ENCODE measurements at places on chromosomes 7 and 10.

- DNase-seq: no peak
These were observed 337.4 kb downstream of the PRPF18 start for GRCh38 chr10:13924040-13924725.

GRCh38 chr7:16822029-16822428, 17.2 kb upstream of the AGR2 start:
- no peak for DNase-seq

- no peak for DNase-seq
These were observed 25.6 kb downstream of the ADRA2A start for GRCh38 chr10:111102359-111102837.

- no peak for DNase-seq
These were observed 52.2 kb downstream of the PWWP2B start for GRCh38 chr10:132449051-132449810.

DNA sequence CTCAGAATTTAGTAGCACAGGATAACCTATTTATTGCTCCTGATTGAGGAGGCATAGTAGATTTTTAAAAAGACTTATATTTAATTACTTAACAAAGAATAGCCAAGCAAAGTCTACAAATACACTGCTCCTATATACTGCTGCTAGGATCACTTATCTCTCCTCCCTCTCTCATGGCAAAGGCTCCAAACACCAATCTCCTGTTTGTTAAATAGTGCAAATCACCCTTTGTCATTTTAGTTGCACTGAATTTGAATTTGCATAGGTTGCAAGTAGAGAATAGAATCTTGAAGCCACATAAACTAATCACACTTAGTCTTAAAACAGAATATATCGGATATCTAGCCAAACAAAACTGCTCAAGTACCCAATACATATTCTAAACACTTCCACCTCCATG, 219.1 kb upstream of the LRRN3 start:
- no peak for DNase-seq

- DNase-seq: no peak
These were observed 218.2 kb downstream of the CCDC3 start for GRCh38 chr10:12783293-12783692.

GRCh38 chr7:40733578-40733977, 598.8 kb downstream of the SUGCT start:
- no peak for DNase-seq

- peak; percentile 33 for DNase-seq
These were observed 11.8 kb upstream of the CAMK2G start for GRCh38 chr10:73886085-73886529.

DNA sequence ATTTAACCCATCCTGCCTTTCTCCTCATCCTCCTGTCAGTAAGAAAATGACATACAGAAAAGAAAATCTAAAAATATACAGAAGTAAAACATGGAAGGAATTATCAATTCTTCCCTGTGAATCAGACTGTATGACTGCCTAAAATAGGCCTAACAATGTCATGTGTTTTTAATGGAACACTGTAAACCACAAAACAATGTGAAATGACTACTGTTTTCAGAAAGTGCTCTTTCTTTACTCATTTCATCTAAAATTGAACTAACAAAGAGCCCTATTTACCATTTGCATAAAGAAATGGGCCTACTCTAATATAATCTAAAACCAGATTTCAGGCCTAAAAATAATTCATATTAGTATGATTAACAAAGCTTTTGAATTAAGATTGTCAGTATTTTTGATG, 35.7 kb downstream of the SEMA3E start:
- no peak for DNase-seq

- DNase-seq: no peak
These were observed 16.6 kb upstream of the WDFY4 start for GRCh38 chr10:48667960-48668590.

- DNase-seq: no peak
These were observed 816 bp downstream of the PSMG3 start for GRCh38 chr7:1569016-1569415.

GRCh38 chr10:19491166-19491565, 325.1 kb upstream of the PLXDC2 start:
- DNase-seq: no peak

- DNase-seq: no peak
These were observed 948.8 kb downstream of the GRM8 start for GRCh38 chr7:126303926-126304325.

- DNase-seq: no peak
These were observed 428.4 kb upstream of the KLF6 start for GRCh38 chr10:4213441-4213840.

DNA sequence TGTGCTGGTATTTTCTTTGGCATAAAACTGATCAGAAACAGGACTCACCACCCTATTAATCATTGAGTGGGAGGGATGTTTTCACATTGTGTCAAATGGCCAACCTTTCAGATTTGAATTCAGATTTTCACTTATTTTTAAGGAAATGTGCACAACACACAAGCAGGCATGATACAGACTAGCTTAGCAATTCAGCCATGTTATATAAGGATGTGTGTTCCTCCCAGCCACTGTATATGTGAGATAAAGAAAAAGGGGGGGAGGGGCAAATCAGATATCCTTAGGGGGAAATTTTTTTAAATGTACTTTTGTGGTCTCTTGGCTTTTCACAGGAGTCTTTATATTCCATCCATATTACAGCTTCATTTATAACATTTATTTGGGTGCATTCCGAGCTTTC, 3.1 kb downstream of the GAD2 start:
- no peak for DNase-seq

- no peak for DNase-seq
These were observed 119.5 kb downstream of the BICC1 start for GRCh38 chr10:58632216-58632615.

GRCh38 chr10:86711513-86712316, 43.4 kb downstream of the LDB3 start:
- DNase-seq: peak; percentile 19

DNA sequence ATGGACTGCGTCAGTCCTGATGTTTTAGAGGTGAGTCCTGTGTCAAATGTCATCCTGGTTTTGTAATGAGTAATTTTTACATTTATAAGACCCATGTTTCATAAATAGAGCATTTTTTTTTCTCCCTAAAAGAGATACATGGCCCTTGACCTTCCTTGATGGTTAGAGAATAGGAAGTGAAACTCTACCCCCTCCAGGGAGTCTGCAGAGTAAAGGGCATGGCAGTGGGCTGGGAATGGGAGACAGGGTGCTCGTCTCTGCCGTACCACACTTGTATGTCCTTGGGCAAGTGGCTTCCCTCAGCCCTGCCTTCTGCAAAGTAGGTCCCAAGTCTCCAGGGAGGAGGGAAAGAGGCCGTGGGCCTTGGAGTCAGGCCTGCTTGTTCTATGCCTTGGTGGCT, 63.9 kb downstream of the WDFY4 start:
- no peak for DNase-seq

DNA sequence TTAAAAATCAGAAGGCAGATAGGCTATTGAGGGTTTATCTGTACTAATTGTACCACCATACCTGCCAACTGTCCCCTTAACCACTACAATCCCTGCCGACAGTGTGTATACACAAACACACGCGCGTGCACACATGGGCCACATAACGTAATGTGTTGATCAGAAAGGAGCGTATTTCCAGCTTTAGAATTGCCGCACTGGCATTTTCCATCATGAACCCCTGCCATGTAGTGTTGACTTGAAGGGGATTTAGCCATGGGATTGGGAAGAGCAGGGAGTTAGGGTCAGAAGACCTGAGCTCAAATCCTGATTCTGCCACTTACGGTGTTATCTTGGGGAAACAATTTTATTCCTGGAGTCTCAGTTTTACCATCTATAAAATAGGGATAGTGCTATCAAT, 158.9 kb downstream of the TCF7L2 start:
- no peak for DNase-seq

GRCh38 chr7:105905910-105906568, 29.6 kb upstream of the ATXN7L1 start:
- no peak for DNase-seq

GRCh38 chr10:31678575-31679516, 249.8 kb downstream of the ARHGAP12 start:
- no peak for DNase-seq

DNA sequence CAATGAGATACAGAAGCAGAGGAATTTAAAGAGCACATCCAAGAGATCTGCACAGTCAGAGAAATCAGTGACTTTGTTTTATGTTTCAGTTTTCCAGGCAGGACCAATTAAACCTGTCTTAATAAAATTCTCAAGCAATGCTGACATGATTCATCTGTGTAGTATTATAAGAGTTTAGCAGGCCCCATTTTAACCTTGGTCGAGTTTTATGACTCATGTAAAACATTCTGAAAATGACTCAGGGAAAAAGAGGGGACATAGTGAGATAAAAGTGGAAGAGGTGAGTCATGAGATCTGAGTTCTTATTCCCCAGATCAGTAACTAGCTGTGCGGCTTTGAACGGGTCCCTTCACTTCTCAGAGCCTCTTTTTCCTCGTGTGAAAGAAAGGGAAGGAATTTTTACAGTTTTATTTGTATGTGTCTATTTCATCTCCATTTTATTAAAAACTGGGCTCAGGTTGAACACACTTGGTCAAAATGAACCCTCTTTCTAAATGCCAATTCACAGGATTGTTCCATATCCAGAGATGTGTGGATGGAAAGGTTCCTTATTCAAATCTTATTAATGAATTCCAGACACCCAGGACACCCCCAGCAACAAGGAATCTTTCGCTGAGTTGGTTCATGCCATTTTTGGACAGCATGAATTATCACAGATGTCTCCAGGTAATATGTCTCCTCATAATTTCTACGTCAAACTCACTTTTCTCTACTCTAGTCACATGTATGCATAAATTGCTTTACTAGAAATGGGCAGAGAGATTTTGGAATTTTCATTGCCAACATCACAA, 143.2 kb downstream of the JAZF1 start:
- no peak for DNase-seq

DNA sequence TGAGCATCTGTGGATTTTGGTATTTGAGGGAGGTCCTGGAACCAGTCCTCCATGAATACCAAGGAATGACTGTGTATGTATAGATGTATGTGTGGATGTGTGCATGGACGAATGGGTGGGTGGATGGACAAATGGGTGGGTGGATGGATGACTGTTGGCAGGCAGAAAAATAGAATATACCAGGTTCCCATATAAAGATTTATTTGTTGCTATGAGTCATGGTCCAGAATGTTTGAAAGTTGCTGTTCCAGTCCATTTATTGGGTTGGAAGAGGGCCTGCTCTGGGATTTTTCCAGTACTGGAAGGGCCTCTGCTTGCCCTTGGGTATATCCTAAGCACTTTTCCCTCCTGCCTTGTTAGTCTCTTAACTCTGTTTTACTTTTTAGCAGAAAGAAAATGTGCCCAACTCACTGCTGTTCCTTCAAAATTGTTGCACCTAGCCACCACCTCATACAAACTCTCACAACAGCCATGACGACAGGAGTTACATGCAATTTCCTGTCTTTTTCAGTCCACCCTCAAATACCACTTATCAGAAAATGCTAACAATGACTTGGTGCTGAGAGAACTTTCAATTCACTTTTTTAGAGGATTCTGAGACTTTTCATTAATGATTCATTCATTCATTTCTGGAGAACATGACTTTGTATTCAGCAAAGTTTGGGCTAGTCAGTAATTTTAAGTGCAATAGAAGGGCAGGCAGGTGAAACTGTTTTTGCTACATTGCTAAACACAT, 108.1 kb downstream of the EEPD1 start:
- DNase-seq: no peak

GRCh38 chr10:5511231-5511884, 12.0 kb upstream of the CALML5 start:
- DNase-seq: no peak

Measured in stimulated activated CD4-positive, alpha-beta T cell treated with anti-CD3 and anti-CD28 coated beads, Interleukin-1b, Interleukin-23, amount 100 ng/mL, for 1 hour (primary cell).